COLO829 (cell line): ENCODE measurements at places on chromosomes 3 and 15.

GRCh38 chr3:115947325-115947724 lies 324.0 kb downstream of the GAP43 start:
- no peak for DNase-seq

DNA sequence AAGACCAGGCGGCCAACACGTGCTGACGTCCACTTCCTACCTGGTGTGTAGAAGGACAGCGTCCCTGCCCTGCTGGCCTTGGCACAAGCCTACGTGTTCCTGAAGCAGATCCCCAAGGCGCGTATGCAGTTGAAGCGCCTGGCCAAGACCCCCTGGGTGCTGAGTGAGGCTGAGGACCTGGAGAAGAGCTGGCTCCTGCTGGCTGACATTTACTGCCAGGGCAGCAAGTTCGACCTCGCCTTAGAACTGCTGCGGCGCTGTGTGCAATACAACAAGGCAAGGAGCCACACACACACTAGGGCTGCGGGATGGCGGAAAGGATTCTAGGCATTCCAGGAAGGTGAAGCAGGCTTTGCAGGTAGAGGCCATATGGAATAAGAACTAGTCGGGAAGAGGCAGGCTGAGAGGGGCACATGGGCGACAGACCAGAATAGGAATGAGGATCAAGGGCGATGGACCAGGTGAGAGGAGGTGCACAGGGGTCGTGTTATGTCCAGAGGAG lies 15.9 kb downstream of the CSRNP1 start:
- no peak for DNase-seq

DNA sequence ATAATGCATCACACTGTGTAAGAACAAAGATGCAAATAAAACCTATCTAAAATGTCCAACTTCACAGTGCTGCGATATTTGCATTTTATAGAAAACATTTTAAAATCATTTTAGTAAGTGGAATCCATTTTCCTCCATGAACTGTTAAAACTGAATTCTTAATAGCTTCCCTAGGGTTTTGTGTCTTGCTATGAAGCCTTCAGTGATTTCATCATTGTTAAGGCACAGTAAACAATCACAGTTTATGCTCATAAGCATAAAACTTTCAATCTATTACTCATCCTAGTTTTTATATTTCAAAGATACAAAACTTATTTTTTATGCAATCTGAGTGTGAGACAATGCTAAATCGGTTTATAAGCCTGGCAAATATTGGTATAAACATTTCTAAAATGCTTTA lies 509.7 kb downstream of the TUSC7 start:
- no peak for DNase-seq

DNA sequence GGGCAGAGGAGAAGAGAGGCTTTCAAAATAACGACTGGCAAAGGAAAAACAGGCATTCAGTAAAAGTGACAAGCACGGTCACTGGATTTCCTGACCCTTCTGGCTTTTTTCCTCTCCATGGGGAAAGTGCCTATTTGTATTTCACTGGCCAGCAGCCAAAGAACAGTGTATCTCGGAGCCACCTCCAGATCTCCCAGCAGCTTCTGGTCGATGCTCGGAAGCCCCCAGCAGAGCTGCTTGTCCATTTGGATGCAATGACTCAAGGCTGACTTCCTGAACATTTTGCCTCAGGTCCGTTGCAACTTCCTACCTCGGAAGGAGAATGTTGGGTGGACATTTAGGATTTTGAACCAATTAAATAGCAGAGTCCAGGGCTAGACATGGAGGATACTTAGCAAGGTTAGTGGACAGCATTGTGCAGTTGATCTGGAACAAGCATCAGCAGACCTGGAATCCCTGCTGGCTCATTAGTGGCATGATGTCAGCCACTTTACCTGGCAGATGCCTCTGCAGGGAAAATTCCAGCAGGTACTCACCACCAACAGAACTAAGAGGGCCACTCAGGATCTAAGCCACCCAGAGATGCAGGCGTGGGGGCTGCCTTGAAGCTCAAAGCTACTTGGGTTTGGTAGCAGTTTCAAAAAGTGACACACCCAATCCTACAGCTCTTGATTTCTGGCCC lies 1.1 kb downstream of the FAM107A start:
- no peak for DNase-seq

- DNase-seq = no peak
These were observed 519 bp downstream of the LYSMD2 start for GRCh38 chr15:51736751-51737521.

GRCh38 chr3:52494886-52495495 lies at the start of gene STAB1:
Gene STAB1 (plus strand): TSS chr3:52495338. CDS start chr3:52495414, 76 bp downstream.
- no peak for DNase-seq

DNA sequence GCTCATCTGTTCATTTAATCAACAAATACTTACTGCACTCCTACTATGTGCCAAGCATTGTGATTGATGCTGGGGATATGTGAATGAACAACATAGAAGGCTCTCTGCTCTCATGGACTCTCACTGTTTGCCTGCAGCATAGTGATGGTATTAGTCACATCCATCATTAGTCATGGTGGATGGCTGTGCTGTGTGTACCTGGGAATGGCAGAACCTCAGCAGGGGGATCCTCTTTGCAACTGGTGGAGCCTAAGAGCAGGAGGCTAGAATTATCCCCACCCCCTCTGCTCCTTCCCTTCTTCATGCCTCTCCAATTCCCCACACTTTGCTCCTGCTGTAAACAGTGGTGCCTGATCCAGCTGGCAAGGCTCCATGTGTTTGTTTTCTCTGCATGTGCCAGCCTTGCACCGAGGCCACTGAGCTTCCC lies 20.5 kb downstream of the BOC start:
- peak; percentile 70 for DNase-seq

GRCh38 chr3:13932578-13933295 lies 52.9 kb upstream of the WNT7A start:
- no peak for DNase-seq

GRCh38 chr3:25843332-25843731 lies 53.4 kb downstream of the OXSM start:
- no peak for DNase-seq
